Suprapubic skin (tissue), 4 donors: ENCODE measurements at places on chromosomes 1 and 21.

- H3K4me3 ChIP-seq, result no peak overlapping the region
- peaks cover 3% of the 10 kb centered on the region for H3K4me1 ChIP-seq
- no peak overlapping the region for H3K27ac ChIP-seq
- DNase-seq, result no peak
- peaks cover 80% of the 10 kb centered on the region for H3K36me3 ChIP-seq
Observed at GRCh38 chr1:154212083-154212482, 6.0 kb upstream of the CFAP141 start.

DNA sequence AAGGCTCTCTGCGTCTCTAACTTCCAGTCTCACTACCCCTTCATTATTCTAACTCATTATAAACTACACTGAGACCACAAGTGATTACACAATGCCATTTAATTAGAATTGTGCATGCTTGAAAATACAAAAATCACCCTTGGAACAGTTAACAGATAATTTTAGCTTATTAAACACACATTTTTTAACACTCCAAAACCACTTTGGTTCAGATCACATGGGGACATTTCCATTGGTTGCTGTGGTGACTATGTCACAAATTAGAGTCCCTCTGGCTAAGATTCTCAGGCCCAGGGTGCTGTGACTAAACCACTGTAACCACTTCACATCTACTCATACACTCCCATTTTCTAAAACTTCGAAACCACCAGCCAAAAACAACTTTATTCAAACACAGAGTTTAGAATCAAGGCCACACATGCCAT is 43.0 kb downstream of the JAK1 start:
- no peaks in the 10 kb centered on the region for H3K27me3 ChIP-seq
- H3K4me1 ChIP-seq, result peaks cover 51% of the 10 kb centered on the region
- no peak overlapping the region for H3K27ac ChIP-seq
- no peak overlapping the region for H3K4me3 ChIP-seq
- no peak for DNase-seq
- no peaks in the 10 kb centered on the region for H3K36me3 ChIP-seq

DNA sequence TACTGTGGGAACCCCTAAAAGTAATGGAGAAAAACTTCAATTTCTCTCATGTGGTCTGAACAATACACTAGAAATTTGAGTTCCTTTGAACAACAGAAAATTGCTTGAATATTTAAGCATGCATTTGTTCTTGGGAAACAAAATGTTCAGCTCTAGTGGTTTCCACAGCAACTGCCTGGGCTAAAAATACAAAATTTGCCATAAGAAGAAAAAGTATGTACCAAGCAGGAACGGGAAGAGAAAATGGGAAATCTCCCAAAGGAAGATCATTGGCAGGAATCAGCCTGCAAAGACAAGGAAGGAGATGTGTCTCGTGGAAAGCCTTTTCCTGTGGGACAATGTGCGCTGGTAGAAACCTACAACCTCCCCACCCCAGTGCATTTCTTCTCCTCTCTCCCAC is 119.0 kb upstream of the DPT start:
- no peak for DNase-seq
- no peak overlapping the region for H3K4me3 ChIP-seq

GRCh38 chr1:62082456-62083363 is 111.9 kb upstream of the L1TD1 start:
- DNase-seq, result no peak
- no peaks in the 10 kb centered on the region for H3K27me3 ChIP-seq
- H3K4me1 ChIP-seq, result no peaks in the 10 kb centered on the region
- peaks cover 24% of the 10 kb centered on the region for H3K36me3 ChIP-seq
- H3K27ac ChIP-seq, result no peak overlapping the region

- H3K36me3 ChIP-seq, result no peaks in the 10 kb centered on the region
- no peaks in the 10 kb centered on the region for H3K4me1 ChIP-seq
- peak within 1 kb of the TSS; percentile 28 for H3K4me3 ChIP-seq
- peaks cover 9% of the 10 kb centered on the region for H3K27me3 ChIP-seq
- no peak for DNase-seq
- H3K27ac ChIP-seq, result peak within 1 kb of the TSS; percentile 60
Observed at GRCh38 chr1:79006564-79006963, at the start of gene ADGRL4. Gene ADGRL4 (minus strand): TSS chr1:79006730. CDS start chr1:79006654, 76 bp downstream.

DNA sequence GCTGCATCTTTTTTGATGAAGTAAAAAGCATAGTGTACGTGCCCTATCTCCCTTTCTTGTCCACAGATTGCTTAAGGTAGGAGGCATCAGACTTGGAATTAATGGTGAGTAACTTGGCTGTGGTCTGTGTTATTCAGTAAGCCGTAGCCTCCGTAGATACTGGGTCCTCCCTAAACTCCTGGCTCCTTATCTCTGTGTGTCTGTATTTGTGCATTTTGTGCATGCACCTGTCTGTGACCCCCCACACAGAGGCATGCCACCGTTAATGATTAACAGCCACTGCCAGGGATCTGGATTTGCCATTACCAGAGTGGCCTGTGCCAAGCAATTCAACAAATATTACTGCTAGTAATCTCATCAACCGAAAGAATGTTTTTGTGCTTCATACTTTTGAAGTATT is 31.9 kb downstream of the MAP3K21 start:
- H3K27ac ChIP-seq, result no peak overlapping the region
- H3K4me3 ChIP-seq, result no peak overlapping the region
- DNase-seq, result no peak
- H3K27me3 ChIP-seq, result no peaks in the 10 kb centered on the region
- no peaks in the 10 kb centered on the region for H3K36me3 ChIP-seq
